ENCODE measurements at places on chromosomes 5 and 9. TPM values are rescaled to one million over a fixed set of nuclear protein-coding genes. Genes with fewer than 3 reads are reported as not detected.
A peak's percentile ranks its signal among the peaks of the same experiment; 100 is the strongest.

GRCh38 chr9:6212722-6213375 is 2.8 kb upstream of the IL33 start:
- DNase-seq: peak; percentile 38

- DNase-seq: no peak
These were observed 8.9 kb downstream of the OTP start for GRCh38 chr5:77629509-77630113.

GRCh38 chr9:15268782-15269181 is 38.2 kb downstream of the TTC39B start:
- no peak for DNase-seq

GRCh38 chr9:77374266-77374665 is 196.9 kb downstream of the VPS13A start:
- DNase-seq: no peak

- no peak for DNase-seq
These were observed 11.3 kb upstream of the HAVCR2 start for GRCh38 chr5:157120102-157120501.

- DNase-seq: no peak
These were observed 35.1 kb downstream of the TTLL11 start for GRCh38 chr9:122058051-122058450.

DNA sequence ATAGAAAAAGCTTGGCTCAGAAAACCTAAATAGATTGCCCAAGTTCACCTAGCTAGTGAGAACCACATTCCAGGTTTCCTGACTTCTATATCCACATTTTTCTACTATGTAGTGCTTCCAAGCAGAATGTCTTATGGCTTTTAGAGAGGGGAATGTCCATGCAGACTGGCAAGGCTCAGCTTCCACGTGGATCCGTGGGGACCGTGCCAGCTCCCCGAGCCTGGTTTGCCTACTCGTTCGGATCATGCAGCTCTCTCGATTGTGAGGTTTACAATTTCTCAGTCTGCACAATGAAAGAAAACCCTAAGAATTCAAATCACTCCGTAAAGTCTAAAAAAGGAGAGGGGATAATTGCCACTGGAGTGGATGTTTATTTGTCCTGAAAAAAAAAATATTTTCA is 256.5 kb upstream of the NR4A3 start:
- DNase-seq: no peak

DNA sequence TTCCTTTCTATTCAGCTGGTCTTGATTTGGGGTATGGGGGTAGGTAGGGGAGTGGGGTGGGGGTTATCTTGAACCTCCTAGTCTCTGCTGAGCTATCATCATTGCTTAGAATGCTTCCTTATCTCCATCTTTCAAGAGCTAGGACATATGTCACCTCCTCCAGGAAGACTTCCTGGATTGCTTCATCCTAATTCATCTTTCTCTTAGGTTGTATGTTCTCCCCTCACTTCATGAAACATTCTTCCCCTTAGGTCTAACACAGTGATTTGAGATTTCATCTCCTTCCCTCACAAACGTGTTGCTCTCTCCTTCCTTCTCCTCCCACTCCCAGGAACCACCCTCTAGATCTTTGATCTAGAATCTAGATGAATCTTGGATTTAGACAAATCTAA is 2.4 kb upstream of the SYNPO start:
- DNase-seq: no peak

DNA sequence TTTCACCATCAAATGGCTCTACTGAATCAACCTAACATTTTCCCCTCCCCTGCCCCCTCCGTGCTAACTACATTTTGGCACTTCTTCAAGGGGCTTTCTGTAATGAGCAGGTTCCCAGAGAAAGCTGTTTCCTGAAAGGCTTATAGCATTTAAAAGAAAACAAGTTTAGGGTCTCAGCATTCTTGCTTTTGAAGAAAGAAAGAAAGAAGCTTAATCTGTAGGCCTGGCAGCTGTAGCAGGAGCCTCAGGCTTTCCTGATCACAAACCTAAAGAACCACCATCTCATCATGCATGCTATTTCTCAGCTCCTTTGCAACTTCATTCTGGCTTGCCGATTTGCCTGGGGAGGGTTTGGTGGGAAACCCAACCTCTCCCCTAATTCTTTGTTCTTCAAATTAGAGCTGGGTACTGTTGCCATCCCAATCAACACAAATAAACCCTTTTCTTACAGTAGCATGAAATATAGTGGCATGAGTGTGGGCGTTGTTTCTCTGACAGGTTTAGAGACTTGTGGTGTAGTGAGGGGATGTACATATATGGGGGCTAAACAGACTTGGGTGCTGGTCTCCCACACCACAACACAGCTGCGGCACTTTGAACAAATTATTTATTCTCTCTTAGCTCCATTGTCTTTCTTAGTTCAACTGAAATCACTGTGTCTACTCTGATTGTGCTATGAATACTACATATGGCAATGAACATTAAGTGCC is 160.5 kb upstream of the TNC start:
- DNase-seq: no peak

DNA sequence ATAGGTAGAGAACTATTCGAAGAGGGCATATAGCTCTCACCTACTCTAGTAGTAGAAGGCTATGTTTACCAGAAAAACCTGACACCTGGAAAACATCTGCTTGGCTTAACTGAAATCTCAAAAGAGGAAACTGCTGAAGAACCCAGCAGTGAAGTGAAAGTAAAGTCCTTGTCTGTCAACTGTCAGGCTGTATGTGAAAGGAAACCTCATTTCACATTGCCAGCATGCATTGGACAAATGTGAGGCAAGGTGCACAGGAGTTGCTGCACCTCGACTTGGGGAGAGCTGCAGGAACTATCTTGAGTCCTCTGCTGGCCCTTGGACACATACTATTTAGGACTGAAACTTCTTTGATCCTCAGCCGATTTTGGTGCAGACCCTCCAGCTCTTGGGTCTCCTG is 53.3 kb downstream of the NREP start:
- no peak for DNase-seq

DNA sequence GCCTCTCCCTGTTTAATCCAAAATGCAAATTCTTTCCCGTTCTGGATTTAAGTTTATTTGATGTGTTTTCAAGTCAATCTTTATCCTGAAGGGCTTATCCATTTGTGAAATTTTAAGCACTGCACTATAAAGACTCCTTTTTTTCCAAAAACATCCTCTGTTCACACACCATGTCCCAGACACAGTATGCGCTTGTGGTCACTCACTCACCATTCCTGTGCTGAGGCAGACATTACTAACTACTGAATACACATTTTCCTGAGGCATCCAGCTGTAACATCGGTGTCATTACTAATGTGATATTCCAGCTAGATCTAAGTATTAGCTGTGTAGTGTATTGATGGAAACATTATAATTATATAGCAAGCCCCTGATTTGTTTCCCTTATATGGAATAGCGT is 298.4 kb downstream of the KCTD16 start:
- DNase-seq: no peak

- no peak for DNase-seq
These were observed 821 bp upstream of the VCP start for GRCh38 chr9:35073279-35073612.

The NIM1K gene
- total RNA-seq: under 0.01 TPM

The IFNB1 gene
- total RNA-seq: not detected

The IL4 gene
- not detected for total RNA-seq

The ACOT12 gene
- total RNA-seq: not detected

The ROR2 gene
- 8.7 TPM for total RNA-seq

Data from mammary epithelial cell (primary cell).